Muscle of arm (tissue), 14 donors: ENCODE measurements at places on chromosomes 4 and X. TPM values are rescaled to one million over a fixed set of nuclear protein-coding genes. Genes with fewer than 3 reads are reported as not detected.

Gene S100G
- polyA plus RNA-seq: not detected

Gene FGFBP2
- not detected for polyA plus RNA-seq

Gene CYBB
- polyA plus RNA-seq: 11.2 TPM

Gene CXorf49
- polyA plus RNA-seq: not detected

DNA sequence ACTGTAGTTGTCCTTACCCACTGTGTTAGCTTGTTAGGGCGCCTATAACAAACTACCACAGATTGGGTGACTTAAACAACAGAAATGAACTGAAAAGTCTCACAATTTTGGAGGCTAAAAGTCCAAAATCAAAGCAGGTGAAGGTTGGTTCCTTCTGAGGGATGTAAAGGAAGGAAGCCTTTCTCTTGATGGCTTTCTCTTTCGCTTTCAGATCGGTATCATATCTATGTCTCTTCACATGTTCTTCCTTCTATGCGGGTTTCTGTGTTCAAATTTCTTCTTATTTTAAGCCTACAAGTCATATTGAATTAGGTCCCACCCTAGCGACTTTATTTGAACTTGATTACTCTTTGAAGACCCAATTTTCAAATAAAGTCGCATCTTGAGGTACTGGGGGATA, 118.6 kb downstream of the CPXCR1 start:
- DNase-seq: no peak

GRCh38 chrX:115892056-115892708, 278.4 kb upstream of the AGTR2 start:
- no peak for DNase-seq

GRCh38 chr4:158644760-158645159, 26.9 kb downstream of the C4orf46 start:
- DNase-seq: no peak

- DNase-seq: no peak
Measured at GRCh38 chr4:161728929-161729328, 434.9 kb downstream of the FSTL5 start.

DNA sequence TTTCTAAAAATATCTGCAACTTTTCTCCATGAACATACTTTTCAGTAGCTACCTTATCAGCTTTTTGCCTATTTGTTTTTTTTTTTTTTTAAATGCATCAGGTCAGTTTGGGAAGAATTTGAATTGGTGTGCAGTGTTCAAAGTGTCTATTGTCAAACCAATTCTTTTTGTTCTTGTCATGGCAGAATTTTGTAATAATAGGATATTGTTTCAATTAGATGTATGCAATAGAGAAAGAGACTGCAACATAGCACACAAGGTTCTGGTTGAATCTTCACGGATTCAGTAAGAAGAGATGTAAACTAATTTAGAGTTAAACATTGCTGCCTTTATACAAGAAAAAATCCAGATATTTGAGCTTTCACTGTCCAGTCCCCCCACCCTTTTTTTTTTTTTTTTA, 277.1 kb downstream of the GRID2 start:
- no peak for DNase-seq

- no peak for DNase-seq
Measured at GRCh38 chr4:52635130-52635529, 24.0 kb downstream of the USP46 start.
